ENCODE measurements at places on chromosomes 6 and 20.

DNA sequence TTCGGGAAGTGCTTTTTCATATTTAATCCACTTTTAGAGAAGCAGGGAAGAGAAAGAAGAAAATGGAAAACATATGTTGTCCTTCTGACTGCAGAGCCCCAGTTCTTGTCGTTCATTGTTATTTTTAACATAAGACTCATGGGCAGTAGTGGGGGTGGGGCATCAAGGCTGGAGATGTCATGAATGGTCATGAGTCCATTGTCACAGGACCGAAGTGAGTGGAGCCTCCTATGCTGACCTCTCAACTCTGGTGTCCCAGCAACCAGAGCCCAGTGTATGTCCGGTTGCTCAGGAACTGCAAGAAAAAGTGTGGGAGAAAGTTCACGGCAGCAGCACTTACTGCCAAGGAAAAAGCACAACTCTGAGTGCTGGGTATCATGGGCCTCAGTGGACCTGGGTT lies 108.6 kb downstream of the BANF2 start:
- no peak for DNase-seq

- DNase-seq = no peak
Observed at GRCh38 chr6:124793398-124793797, 168.8 kb upstream of the RNF217 start.

GRCh38 chr6:15819841-15820240 lies 157.0 kb upstream of the DTNBP1 start:
- DNase-seq = no peak

DNA sequence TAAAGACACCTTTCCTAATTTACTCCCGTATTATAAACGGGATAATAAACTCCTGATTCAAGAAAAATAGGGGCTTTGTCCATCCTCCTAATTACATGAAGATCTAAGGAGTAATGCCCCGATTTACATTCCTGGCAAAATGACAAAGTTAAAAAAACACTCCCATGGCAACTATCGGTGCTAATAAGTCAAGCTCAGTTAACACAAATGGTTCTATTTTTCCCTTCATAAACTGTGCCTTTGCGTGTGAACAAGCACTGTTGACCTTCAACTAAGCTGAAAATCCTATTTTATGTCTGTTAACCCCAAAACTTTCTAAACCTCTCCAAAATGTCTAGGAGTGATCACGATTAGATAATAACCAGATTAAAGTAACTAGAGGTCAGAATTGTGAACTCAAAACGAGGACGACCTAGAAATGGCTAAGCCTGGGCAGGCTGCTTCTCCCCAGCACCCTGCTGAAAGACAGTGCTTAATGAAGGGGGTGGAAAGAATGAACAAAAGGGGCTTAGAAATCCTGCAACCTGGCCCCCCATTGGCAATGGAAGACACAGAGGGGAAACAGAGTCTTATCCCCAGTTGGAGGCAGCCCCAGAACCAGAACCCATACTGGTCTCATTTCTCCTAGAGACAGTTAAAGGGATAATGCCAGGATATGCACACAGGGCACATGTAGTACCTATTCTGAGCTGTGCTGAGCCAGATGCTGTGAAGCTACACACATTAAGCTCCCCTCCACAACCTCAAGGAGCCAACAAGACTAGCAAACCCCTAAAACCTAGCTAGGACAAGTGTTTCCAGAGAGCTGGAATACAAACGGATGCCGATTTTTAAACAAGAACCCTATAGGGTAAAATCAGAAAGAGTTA lies 23.0 kb downstream of the SLC23A2 start:
- DNase-seq = no peak

GRCh38 chr20:61754976-61755778 lies 310.5 kb downstream of the TAF4 start:
- DNase-seq = no peak

DNA sequence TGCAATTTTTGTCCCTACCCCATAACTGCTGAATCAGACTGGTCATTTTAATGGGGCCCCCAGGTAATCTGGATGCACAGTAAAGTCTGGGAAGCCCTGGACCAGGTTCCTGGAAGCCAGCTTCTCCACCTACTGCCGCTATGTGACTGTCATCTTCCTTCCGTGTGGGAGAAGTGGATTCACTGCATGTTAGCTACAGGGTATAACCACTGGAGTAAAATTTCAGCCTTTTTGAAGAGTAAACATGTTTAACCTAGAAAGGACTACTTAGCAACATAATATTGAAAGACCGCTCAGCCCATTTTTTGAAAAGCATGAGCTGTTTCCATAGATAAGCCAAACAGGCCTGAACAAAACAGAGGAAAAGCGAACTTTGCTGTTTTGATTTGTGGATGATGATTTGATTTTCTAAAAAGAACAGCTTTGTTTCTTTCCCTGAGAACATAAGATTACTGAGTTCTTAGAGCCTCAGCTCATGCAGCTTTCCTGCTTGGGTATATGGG lies 208.1 kb downstream of the PLCB4 start:
- DNase-seq = no peak

- DNase-seq = no peak
Observed at GRCh38 chr6:75350808-75351207, 66.2 kb upstream of the TMEM30A start.

- DNase-seq = no peak
Observed at GRCh38 chr20:23125159-23125558, 39.0 kb upstream of the CD93 start.

GRCh38 chr20:25987073-25987927 lies 290.6 kb upstream of the ZNF337 start:
- peak; percentile 66 for DNase-seq

- DNase-seq = no peak
Observed at GRCh38 chr20:51688600-51689244, 79.5 kb downstream of the ATP9A start.

- no peak for DNase-seq
Observed at GRCh38 chr20:34337544-34337943, 25.5 kb upstream of the ITCH start.

GRCh38 chr20:49894073-49894470 lies 21.3 kb downstream of the SPATA2 start:
- DNase-seq = no peak

- DNase-seq = peak; percentile 70
Observed at GRCh38 chr6:32885698-32886286, 31.8 kb downstream of the PSMB9 start.

GRCh38 chr20:18138266-18138582 lies 561 bp downstream of the KAT14 start:
- DNase-seq = no peak

DNA sequence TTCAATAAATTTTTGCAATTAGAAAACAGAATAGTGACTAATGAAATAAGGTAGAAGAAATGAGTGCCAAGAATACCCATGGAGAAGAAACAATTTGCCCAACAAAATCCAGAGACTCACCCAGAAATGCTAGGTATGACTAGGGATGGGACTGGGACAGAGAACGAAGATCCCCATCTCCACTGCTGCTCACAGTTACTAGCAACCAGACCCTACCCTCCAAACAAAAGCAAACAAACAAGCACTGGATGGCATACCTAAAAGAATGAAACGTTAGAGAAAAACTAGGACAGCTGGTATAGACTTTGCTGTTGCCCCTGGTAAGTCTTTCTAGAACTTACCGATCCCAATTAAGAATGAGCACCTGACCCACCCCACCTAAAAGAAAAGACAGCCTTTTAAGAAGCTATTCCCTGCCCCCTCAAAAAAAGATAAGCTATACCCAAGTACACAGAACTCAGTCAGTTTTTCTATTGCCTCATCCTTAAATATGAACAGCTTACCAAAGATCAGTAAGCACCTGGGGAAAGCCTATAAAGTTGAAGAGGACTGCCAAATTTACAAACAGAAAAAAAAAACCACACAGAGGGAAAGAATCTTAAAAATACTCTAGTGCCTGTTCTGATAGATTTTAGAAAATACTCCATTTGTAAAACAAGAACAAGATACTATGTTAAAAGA lies 31.7 kb downstream of the REPS1 start:
- DNase-seq = no peak

DNA sequence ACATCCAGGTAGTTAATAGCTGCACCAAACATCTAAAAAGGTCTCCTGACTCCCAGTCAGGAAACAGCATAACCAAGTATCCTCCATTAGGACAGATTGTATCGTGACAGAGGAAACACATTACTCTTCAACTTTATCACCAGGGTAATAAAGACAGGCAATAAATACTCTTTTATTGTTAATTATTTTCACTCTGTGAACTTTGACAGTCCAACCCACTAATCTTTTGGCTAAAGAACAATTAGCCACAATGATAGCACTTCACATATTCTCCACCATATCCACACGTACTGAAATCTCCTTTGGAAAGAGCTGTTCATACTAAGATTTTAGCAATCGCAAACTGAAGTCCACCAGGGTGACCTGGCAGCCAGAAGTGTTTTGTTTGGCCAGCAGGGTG lies 46.4 kb downstream of the ARHGAP18 start:
- no peak for DNase-seq

GRCh38 chr6:74250161-74250818 lies 554.3 kb downstream of the CD109 start:
- DNase-seq = no peak

DNA sequence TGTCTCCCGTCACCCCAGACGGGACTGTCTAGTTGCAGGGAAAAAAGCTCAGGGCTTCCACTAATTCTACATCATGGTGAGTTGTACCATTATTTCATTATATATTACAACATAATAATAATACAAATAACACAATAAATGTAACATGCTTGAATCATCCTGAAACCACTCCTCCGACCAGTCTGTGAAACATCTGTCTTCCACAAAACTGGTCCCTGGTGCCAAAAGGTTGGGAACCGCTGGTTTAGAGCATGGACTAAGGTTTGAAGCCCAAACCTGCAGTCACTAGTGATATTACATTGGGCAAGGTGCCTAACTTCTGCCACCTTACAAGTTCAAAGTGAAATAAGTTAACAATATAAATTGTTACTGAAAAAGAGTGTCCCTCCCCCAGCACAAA lies 175.7 kb downstream of the PDE10A start:
- DNase-seq = no peak

DNA sequence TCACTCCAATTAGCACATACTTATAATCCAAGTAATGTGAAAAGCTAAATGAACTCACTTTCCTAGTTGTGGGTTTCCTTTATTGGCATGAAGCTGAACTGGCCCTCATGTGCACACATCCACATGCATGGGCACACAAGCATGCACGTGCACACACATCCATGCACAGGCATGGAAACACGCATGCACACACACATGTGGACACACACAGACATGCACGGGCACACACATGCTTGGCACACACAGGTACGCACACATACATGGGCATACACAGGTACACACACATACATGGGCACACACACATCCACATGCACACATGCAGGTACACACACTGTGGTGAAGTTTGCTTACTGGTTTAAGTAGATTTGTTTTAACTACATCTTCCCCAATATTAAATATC lies 23.8 kb downstream of the SYNDIG1 start:
- no peak for DNase-seq

DNA sequence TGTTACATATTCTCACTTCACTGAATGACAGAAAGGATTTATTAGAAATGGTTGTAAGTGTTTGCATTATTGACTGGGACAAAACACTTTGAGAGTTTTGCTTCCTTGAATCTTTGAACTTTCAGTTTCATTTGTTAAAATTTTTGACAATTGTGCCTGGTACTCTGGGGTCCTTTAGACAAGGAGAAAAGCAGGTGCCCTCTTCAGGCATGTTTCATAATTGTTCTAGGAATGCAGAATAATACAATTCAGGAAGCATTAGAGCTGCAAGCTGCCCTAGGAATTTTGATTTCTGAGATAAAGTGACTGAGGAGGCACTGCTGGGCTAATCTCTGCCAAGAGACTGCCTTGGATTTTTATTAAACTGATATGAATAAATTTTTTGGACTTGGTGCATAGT lies 49.7 kb downstream of the TOP1 start:
- DNase-seq = no peak

DNA sequence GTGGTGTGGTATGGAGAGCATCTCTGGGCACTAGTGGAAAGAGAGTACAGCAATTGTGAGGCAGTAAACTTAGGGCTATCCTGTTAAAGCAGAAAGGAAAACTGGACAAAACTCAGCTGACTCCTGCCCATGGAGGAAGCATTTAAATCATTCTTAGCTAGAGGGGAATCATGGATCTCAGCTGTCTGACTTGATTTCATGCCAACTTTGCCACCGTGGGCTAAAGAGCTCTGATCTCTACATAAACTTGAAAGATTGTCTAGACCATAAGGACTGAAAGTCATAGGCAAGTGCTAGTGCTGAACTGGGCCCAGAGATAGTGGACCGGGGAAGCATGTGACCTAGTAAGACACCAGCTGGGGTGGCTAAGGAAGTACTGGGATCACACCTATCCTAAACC lies 651.8 kb downstream of the COL12A1 start:
- DNase-seq = no peak

DNA sequence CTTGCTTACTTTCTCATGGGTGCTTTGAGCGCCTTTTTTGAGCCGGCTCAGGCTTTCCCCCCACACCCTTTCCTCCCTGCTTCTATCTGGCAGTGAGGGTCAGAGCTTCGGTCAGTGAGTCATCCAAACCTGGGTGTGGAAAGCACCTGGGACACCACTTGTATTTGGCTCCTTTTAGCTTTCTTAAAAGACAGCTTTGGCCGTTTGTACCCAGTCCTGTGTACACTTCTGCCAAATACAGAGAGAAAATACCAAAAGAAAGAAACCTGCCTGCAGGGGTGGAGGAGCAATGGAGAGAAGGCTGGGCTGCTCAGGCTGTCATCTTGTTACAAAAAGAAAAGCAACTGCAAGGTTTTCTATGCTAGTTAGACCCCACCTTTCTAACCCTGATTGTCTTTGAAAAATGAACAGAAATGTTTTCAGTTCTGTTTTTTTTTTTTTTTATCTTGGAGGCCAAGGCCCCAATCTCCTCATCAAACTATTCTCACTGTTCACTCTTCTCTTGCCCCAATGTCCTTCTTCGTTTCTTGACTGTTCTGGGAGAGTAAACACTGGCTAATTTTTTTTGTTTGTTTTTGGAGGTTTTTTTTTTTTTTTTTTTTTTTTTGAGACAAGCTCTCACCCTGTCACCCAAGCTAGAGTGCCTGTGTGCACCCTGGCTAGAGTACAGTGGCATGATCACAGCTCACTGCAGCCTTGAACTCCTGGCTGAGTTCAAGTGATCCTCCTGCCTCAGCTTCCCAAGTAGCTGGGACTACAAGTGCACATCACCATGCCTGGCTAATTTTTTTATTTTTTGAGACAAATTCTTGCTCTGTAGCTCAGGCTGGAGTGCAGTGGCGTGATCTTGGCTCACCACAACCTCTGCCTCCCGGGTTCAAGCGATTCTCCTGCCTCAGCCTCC lies 76.4 kb downstream of the SSR1 start:
- DNase-seq = no peak

DNA sequence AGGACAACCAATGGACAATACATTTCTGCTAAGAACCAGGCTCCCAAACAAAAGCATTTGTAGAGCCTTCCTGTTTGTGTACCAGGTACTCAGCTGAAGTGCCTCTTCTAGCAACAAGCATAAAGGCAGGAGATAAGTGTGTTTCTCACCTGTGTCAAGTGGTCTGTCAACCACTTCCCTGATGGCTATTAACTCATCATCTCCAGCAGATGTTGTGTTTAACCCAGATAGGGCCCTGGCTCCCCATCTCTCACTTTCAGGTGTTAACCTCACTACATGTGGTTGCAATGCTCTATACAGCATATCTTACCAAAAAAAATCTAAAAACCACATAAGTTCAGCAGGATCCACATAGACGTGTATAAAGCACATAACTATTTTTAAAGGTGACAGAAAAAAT lies 9.6 kb upstream of the IL17A start:
- DNase-seq = peak; percentile 8
